K562 (cell line): ENCODE measurements at places on chromosomes 6 and 20.

DNA sequence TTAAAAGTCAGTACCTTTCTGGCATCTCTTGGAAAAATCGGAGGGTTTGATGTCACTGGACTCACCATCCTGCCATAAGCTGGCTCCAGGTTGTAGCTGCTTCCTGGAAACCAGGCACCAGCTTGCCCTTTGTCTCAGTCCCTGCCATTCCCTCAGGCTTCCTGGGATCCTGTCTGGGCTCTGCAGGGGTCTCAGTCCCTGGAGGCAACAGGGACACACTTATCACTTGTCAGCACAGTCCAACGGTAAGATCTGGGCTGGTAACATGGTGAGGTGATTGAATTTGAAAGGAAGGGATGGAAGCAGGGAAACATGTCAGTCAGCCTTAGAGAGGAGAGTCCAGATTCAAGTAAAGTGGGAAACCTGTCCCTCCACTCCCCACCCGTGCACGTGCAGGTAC, 147.6 kb upstream of the ECI2 start:
- no peak for DNase-seq

DNA sequence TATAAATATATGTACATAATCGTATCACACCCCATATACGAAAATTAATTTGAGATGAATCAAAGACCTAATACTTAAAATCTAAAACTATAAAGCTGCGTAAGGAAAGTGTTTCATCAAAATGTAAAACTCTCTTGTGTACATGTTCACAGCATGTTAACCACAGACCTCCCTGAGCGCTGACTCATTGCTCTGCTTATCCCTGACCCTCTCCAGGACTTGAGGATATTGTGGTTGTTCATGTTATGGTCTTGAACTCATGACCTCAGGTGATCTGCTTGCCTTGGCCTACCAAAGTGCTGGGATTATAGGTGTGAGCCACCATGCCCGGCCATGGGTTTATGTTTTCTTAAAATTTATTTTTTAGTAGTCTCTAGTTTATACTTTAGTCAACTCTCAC, 14.2 kb downstream of the FAM83B start:
- no peak for DNase-seq

GRCh38 chr6:155115893-155116570, 120.9 kb downstream of the TIAM2 start:
- no peak for DNase-seq

DNA sequence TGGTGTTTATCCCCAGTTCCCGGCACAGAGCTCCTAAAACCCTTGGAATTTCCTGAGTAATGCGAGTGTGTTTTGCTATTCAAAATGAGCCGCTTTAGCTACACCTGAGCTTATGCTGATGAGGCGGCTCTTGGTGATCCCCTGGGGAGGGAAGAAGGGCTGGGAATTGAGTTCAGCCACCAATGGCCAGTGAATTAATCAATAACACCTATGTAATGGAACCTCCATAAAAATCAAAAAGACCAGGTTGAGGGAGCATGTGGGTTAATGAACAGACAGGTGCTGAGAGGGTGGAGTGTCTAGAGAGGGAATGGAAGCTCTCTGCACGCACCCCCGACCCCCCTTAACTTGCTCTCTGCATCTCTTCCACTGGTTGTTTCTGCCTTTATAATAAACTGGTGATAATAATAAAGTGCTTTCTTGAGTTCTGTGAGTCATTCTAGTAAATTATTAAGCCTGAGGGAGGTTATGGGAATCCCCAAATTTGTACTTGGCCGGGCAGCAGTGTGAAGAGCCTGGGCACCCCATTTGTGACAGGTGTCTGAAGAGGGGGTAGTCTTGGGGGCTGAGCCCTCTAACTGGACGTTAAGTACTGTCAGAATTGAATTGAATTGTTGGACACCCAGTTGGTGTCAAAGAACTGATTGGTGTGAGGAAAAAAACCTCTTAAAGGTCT, 24.6 kb upstream of the SERPINB1 start:
- DNase-seq, result no peak

GRCh38 chr6:109977791-109978173, 329 bp upstream of the GPR6 start:
- no peak for DNase-seq

- no peak for DNase-seq
Observed at GRCh38 chr6:52546678-52547077, 30.2 kb downstream of the TRAM2 start.
